Activated CD8-positive, alpha-beta T cell treated with anti-CD3 and anti-CD28 coated beads for 36 hours (primary cell): ENCODE measurements at places on chromosomes 1 and 21.
A peak's percentile ranks its signal among the peaks of the same experiment; 100 is the strongest.

DNA sequence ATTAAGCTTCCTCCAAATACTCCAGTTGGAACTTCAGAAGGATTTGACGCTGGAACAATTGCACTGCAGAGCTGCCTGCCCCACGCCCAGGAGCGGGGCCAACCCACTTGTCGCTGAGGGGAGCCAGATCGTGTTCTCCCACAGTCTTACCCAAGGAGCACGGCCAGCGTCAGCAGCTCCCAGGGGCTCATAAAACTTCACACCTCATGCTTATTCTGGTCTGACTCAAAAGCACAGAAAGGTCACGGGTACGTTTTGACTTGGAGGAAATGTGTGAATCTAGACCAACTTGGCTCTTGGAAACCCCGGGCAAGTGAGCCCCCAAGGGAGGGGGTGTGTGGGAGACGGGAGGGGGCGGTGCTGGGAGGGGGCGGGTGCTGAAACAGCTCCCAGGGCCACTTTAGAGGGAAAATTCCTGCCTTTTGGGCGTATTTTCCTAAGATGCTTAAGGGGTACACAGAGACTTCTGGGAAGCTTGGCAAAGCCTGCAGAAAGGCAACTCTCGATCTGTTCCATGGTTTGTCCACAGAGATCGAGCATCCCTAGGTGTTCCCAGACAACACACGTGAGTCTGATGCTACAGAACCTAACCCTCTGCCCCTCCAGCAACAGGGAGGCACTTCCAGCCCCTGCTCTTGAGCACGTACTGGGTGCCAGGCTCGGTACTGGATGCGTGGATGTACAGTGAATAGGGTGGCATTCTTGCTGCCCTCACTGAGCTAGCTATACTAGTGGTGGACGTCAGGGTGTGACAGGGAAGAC lies 98.9 kb downstream of the DHRS3 start:
- DNase-seq: peak; percentile 88

GRCh38 chr1:223733898-223734852 lies 21.8 kb downstream of the CAPN2 start:
- no peak for DNase-seq

DNA sequence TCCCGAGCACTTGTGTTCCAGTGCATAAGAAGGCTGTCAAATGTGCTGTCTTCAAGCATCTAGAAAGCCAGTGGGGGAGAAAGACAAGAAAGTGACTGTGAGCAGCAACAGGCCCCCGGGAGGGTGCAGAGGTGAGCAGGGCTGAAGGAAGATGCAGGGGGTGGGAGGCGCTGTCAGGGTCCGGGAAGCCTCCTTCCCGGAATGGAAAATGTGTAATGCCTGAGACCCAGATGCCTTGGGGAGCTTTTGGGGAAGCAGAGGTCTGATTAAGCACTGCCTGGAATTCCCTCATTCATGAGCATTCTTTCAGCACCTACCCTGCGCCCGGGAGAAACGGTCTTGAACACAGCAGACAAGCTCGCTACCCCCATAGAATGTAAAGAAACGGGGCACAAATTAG lies 1.3 kb downstream of the NPHP4 start:
- DNase-seq: no peak

- DNase-seq: no peak
Measured at GRCh38 chr1:227959325-227959860, 11.7 kb upstream of the WNT9A start.

- no peak for DNase-seq
Measured at GRCh38 chr1:16342331-16343062, 9.8 kb downstream of the FBXO42 start.

GRCh38 chr1:79012500-79012899 lies 6.0 kb upstream of the ADGRL4 start:
- DNase-seq: no peak

DNA sequence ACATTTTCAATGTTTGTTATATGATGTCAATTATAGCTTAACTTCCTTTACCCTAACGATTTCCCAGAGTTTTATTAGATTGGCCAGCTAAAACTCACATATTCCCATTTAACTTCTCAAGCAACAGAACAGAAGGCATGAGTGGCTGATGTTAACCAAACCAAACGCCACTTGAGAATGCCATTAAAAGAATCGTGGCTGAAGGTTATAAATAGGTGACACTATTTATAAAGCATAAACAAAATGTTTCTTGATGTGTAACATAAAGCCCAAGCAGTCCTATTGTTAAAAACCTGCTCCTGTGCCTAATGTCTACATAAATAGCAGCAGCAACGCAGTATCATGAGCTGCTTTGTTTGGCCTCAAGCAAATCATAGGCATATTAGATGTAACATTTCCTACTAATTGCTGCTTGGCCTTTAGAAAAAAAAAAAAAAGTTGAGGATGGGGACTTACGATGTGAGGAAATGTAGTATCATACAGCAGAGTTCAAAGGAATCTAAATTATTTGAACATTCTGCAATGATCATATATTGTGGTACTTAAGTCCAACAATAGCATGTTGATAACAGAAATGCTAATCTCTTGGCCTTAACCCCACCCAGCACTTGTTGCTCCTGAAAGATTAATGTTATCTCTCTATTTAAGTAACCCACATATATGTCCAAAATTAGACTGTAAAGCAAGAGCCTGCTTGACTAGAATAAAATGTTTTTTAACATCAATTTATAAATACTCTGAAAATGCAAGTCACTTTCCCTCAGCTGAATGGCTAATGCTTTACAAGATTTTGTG lies 106.0 kb downstream of the ESRRG start:
- no peak for DNase-seq

- no peak for DNase-seq
Measured at GRCh38 chr21:32726839-32727686, 750 bp downstream of the SYNJ1 start.

GRCh38 chr1:156943756-156944155 lies 23.3 kb downstream of the LRRC71 start:
- DNase-seq: no peak

DNA sequence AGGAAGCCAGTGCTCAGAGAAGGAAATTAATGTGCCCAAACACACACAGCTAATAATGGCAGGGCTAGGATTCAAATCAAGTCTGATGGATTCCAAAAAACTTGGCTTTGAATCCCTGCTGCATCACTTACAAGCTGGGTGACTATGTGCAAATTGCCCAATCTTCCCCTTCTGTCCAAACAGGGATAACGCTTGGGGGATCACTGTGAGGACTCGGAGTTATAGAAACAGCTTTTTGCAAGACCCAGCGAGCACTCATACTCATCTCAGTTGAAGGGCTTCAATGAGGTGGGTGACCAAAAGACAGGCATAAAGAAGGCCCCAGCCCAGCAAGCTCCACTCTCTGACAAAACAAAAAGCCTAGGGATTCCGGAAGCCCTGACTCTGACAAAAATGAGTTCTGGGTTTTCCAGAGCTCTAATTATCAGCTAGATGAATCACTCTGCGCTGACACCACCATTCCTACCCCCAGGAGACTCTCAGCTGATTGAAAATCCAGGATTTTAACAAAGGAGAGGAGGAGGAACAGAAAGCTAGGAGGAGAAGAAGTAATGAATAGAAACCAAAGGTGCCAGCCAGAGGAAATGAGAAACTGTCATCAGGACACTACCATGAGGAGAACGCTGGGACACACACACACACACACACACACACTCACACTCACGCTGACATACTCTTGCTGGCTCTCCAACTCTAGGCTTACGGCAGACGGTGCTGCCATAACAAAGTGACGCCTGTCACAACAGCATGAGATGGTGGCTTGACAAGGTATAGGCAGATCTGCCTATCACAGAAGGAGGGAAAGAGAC lies 1.6 kb upstream of the STK40 start:
- peak; percentile 27 for DNase-seq

DNA sequence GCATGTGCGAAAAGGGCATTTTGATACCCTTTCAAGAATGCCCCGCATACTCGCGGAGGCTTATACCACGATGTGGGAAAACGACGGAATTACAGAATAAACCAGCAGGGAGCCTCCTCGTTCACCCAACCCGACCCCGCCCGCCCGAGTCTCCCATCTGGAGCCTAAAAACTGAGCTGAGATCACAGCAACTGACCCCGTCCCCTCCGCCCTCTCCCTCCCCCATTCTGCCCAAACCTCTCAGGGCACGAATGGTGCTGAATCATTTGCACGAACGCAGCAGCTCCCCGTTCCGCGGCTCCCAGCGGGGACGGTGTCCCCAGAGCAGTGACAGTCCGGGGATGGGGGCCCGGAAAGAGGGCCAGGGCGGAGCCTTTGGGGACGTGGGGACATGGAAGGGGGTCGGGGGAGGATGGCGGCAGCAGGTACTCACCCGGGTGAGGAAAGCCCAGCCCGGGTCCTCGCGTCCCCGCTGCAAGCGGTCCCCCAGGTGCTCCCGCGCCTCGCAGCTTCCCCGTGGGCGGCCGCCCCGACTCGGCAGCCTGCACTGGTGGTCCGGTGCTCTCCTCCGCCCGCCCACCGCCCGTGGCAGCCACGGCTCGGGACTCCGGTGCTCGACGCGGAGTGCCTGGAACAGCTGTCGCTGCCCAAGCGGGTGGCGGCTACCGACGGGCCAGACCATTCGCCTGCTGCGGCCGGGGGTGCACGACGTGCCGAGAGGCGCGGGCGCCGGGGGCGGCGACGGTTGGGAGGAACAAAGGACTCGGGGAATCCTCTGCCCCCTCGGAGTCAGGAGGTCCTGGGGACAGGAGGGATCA lies at the start of gene TTLL7:
Gene TTLL7, minus strand, starts transcription at position 635 of the 818 bp plus-strand sequence. CDS start 46,921 bp downstream, outside the sequence.
- DNase-seq: peak; percentile 68

- no peak for DNase-seq
Measured at GRCh38 chr1:209398313-209398991, 185.1 kb upstream of the CAMK1G start.

DNA sequence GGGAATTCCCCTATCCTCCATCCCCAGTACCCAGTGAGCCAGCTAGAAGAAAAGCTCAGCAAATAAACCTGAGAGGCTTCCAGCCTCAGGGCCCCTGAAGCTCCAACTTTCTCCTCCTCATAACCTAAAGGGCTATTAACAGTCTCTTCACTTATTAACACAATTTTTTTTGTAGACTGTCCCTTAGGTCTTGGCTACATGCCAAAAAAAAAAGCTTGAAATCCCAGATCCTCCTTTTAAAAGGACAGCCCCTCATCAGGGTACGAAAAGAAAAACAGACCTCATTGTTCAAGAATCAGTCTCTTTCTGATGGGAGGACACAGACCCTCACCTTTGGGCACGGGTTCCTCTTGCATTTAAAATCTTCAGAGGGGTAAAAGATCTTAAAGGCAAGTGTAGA lies 72.8 kb upstream of the CD1D start:
- no peak for DNase-seq

DNA sequence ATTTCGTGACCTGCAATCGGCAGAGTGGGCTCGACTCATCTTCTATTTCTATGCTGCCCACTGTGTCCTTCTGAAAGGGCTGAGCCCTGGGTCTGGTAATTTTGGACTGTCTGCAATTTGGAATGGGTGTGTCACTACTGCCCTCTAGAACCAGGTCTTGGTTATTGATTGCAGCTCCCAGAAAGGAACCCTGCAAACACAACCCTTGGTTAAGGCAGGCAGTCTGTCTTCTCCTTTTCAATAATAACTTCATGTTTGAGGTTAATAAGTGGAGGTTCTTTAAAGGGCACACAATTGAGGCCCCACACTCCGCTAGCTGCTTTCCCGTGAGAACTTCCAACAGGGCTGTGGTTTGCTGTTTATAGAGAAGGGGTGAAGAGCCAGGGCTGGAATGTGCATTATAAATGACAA lies 79.9 kb upstream of the LYST start:
- DNase-seq: peak; percentile 20

DNA sequence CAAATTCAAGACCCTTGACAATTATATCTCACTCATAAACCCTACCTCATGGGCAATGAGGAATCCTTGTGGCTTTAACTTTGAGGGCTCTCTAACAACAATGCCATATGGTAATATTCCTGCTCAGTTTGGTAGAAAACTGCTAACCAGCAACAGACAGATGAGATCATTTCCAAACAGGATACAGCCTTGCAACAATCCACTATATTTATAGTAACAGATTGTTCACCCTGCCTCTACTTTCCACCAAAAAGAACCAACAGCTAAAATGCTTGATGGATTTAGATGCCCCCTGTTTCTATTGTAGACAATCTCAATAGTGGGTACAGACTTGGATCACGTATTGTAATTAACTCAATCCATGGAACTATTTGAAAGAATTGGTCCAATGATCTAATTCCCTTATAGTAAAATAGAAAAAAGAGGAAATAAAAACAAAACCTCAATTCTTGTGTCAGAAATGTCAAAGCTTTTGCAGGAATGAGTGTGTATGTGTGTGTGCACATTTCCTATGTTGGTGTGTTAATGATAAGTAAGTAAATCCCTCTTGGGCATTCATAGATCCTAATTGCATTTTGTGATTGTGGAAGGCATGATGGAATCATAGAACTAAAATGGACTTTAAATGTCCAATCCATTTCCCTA lies 100.0 kb upstream of the EDEM3 start:
- no peak for DNase-seq

DNA sequence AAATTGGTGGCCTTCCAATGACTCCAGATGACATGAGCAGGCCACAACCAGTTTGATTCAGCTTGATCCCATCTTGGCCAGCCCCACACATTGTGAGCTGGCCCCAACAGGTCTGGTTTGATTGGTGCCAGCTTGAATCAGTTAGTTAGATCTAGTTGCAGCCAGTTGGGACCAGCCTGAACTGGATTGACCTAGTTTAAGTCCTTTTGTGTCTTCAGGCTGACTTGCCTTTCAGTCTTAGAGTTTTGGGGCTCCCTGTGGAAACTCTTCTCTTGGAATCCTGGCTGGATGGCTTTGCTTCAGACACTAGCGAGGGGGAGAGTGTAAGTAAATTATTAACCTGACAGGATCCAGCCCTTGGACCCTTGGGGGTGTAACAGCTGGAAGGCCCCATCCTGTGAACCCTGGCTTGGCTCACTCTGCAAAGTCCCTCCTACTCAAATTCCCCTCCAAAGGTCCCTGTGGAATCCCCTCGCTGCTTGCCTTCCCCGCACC lies 36.2 kb upstream of the POU3F1 start:
- DNase-seq: no peak

GRCh38 chr1:104726917-104727316 lies 977.2 kb downstream of the AMY1C start:
- no peak for DNase-seq

DNA sequence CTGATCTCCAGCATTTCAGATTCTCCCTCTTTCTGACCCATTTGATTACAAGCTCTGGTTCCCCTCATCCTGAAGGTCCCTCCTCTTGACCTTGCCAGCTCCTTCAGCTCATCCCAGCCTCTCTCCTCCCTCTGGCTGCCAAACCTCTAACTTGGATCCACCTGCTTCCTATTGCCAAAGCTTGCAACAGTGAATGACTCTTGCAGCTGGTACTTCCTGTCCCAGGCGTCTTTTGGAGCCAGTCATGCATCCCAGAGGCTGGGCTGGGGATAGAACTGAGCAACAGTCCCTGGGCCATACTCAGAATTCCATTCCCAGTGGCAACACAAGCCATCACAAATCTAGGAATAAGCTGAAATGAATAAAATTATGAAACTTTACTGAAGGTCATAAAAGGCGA lies 27.7 kb upstream of the SPOCD1 start:
- no peak for DNase-seq
